Kidney glomerular epithelial cell (primary cell): ENCODE measurements at places on chromosomes 16 and 17.

DNA sequence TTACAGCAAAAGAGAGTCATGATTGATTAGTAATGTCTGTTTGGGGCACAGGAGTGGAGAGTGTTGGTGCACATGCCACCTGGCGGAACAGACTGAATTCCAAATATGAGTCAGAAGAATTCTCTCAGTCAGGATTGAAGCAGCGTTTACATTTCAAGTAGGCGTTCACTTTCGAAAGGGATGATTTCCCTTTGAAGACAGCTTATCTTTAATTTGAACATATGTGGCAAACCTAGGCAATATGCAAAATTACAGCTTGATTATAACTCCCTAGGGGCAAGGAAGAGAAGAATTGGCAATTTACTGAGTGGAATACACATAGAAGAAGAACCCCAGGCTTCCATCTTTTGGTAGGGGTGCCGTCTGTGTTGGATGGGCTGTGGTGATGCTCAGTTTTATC, 235.8 kb downstream of the HAPSTR1 start:
- DNase-seq = no peak

DNA sequence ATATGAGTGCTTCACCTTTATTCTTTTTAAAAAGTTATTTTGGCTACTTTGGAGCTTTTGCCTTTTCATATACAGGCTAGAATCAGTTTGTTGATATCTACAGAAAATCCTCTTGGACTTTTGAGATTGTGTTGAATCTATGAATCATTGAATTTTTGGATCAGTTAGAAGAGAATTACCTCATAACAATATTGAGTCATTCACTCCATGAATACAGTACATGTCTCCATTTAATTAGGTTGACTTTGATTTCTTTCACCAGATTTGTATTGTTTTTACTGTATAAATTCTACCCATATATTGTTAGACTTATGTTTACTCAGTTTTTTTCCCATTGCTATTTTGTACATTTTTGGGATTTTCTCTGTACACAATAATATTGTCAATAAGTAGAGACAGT, 54.4 kb downstream of the TAOK1 start:
- peak; percentile 54 for DNase-seq

DNA sequence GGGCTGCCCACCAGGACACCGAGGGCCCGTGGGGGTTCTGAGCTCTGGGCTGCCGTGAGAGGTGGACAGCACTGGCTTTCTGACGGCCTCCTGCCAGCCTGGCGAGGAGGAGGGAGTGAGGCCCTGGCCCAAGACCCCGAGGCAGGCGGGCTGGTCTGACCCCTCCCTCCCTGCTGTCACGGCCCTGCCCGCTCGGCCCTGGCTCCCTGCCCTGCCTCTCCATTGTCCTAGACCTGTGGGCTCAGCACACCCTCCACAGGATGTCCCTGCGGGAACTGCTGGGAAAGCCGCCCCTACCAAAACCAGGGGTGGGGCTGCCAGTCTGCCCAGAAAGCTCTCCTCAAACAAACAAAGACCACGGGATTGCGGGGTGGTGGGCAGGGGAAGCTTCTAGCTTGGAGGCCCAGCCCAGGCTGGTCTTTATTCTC, 20.7 kb downstream of the SPNS2 start:
- no peak for DNase-seq

- DNase-seq = peak; percentile 27
Measured at GRCh38 chr16:67719778-67720144, 645 bp upstream of the GFOD2 start.

DNA sequence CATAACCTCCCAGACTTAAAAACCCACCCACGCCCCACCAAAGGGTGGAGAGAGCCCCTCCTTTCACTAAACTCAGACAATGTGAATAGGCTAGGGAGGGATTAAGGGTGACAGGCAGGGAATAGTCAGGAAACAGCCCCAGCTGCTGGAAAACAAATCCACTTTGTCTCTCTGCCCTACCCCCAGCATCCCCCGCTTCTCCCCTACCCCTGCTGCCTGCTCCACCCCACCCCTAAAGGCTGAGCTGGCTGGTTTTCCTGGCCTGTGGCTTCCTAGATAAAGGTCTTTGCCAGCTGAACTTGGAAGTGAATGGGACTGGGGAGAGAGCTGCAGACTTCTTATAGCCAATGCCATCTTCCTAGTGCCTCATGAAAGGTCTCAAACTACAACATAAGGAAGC, 15.0 kb downstream of the CAVIN1 start:
- no peak for DNase-seq

- DNase-seq = no peak
Measured at GRCh38 chr16:4245077-4245791, 3.4 kb upstream of the SRL start.

DNA sequence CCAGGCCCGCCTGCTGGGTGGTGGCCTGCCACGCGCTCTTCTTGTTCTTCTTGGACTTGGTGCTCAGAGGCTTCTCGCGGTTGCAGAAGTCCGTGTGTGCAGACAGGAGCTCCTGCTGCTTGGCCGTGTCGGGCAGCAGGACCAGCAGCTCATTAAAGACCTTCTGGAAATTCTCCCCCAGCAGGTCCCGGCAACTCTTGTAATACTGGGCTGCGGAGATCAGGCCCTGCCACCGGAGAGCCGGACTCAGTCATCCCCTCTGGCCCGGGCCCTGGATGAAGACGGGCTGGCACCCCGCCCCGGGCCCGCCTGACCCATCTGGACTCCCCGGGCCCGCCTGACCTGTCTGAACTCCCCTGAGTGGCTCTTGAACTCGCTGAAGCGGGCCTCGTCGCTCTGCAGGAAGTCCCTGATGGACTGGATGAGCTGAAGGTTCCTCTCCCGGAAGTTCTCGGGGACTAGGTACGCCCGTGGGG, 8.6 kb downstream of the SYNGR3 start:
- no peak for DNase-seq

- no peak for DNase-seq
Measured at GRCh38 chr17:40418428-40418706, 671 bp upstream of the TOP2A start.

DNA sequence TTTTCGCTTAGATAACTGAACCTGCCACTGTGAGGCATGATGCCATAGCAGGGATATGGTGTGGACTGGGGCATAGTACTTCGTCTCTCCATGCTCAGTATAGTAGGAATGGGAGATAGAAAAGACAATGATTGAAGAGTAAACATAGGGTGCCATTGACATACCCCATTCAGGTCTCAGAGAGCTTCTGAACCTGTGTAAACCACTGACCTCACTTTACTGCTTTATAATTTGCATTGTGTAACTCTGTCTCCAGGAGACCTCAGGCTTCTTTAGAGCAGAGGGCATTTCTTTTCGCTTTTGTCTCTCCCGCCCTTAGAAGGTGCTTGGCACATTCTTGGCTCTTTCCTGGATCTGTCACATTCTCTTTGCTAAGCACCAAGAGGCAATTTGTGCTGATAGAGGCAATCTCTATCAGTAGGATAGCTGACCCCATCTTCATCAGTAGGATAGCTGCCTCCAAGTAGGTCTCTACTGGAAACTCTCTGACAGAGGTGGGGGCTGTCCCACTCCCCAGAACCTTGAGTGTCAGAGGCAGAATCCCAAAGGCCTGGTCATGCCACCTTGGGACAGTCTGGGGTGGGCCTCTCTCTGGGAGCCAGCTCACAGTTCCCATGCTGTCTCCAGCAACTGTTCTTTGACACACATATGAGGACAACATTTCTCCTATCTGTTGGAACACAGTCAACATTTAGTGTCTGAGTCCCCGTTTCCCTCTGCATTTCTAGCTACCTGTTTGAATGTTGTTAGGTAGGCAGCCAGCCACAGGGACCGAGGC, 181.9 kb downstream of the UTP18 start:
- no peak for DNase-seq

DNA sequence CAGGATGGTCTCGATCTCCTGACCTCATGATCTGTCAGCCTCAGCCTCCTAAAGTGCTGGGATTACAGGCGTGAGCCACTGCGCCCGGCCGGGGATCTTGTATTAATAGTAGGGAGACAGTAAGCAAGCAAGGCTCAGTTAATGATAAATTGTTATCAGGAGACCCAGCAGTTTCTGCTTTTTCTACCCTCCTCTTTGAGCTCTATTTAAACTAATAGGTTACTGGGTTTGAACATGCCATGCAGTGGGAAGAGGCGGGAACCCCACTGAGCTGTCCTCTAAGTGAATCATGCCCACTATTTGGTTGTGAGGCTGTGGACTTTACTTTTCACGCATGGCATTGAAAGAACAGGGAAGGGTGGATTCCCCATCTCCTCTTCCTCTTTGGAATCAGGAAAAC, 223.9 kb downstream of the WWOX start:
- no peak for DNase-seq

DNA sequence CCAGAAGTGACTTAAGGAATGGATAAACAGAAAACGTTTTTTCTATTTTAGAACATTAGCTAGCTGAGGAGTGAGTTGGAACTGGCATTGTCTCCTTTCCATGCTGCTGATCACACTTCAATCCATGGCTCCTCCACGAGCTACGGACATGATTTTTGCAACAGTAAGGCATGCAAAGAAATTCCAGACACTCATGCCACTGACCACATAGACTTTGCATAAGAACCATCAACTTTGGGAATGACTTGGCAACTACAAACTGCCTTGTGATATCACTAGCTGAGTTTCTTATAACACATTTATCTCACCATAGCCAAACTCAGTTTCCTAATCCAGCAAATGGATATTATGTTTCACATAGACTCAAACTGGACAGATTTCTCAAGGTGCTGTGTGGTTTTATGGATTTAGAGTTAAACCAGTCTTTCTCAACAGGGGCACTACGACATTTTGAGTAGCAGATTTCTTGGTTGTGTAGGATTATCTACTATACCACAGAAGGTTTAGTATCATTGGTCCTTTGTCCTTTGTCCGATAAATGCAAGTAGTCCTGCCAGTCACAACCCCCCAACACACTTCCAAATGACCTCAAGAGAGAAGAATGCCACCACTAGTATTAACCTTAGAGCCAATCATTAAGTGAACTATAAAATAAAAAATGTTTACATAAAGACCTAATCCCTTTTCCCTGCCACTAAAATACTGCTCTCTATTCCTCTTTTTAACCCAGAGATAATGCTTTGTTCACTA, 48.3 kb upstream of the C17orf78 start:
- peak; percentile 35 for DNase-seq
